K562 (cell line): ENCODE measurements at places on chromosomes 11 and 22.

- H3K27me3 ChIP-seq: no peaks in the 10 kb centered on the region
Measured at GRCh38 chr11:70381872-70382861, 16.2 kb upstream of the CTTN start.

GRCh38 chr11:7485186-7486097 lies at the start of gene OLFML1:
OLFML1 (plus strand) TSS chr11:7485506; CDS start chr11:7485876, 370 bp downstream.
- no peak within 1 kb of the TSS for H3K4me3 ChIP-seq
- H3K27me3 ChIP-seq: peaks cover 18% of the 10 kb centered on the region
- no peaks in the 10 kb centered on the region for H3K4me1 ChIP-seq
- no peak within 1 kb of the TSS for H3K27ac ChIP-seq
- no peak for DNase-seq

DNA sequence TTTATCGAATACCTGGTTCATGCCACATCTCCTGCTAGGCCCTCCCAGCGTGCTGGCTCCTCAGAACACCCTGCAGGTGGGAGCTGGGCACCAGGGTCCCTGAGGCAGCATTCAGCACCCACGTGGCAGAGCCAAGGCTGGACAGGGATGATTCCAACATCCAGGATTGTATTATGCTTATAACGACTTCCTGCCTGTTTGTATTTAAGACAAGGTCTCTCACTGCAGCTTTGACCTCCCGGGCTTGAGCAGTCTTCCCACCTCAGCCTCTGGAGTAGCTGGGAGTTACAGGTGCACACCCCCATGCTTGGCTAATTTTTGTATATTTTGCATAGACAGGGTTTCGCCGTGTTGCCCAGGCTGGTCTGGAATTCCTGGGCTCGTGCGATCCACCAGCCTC lies 64.7 kb upstream of the WNT7B start:
- H3K27ac ChIP-seq: no peak overlapping the region
- H3K4me3 ChIP-seq: no peak overlapping the region
- no peaks in the 10 kb centered on the region for H3K27me3 ChIP-seq
- no peaks in the 10 kb centered on the region for H3K36me3 ChIP-seq
- peaks cover 32% of the 10 kb centered on the region for H3K4me1 ChIP-seq
- no peak for DNase-seq

DNA sequence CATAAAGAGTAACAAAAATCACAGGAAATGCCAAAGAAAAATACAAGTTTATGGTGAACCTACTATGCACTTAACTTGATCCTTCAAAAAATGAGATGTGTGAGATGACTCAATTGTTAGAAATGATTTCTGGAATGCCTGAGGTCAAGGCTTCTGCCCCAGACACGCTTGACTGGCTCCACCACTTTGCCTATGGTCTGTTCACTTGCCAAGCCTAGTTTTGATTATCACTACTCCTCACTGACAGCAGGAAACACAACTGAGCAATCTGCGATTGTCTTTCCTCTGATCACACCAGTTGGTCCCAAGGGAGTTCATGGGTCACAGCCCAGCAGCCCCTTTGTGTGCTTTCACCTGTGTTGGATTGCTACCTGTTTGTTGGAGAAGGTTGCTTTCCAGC lies 20.6 kb upstream of the PRDM10 start:
- H3K27ac ChIP-seq: no peak overlapping the region
- no peak overlapping the region for H3K4me3 ChIP-seq
- no peaks in the 10 kb centered on the region for H3K4me1 ChIP-seq
- DNase-seq: no peak
- no peaks in the 10 kb centered on the region for H3K27me3 ChIP-seq

DNA sequence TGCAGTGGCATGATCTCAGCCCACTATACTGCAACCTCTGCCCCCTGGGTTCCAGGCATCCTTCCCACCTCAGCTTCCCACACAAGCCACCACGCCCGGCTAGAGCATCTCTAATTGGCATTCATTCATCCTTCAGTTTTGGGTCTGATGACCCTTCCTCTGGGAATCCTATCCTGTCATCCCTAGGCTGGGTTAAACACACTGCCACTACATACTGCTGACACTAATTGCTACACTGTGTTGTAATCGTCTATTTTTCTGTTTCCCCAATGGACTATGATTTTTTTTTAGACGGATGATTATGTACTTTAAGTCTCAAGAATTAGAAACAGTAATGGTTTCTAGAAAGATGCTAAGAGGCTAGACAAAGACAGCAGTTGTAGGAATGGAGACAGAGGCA lies 62.8 kb downstream of the DEUP1 start:
- H3K27me3 ChIP-seq: no peaks in the 10 kb centered on the region
- no peak for DNase-seq
- H3K4me1 ChIP-seq: no peaks in the 10 kb centered on the region
- no peaks in the 10 kb centered on the region; the same call in 1 of the 3 replicates for H3K36me3 ChIP-seq
- H3K27ac ChIP-seq: no peak overlapping the region

DNA sequence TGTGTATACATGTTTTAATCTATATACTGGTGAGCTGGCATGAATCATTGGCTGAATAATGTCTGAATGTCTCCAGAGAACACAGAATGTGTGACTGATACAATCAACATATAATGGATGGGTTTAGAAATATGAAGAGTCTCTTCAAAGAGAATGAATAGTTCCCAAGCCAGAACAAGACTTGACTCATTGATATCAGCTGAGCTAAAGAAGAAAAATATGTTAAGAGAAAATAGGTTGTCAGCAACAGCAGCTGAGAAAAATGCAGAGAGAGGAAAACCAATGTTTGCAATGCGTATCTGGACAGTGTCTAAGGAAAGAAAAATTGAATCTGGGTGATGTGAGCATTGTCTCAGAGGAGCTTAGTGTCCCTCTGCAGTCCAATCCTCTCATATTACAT lies 1281.8 kb upstream of the TENM4 start:
- H3K27ac ChIP-seq: no peak overlapping the region
- H3K4me1 ChIP-seq: no peaks in the 10 kb centered on the region
- no peak overlapping the region for H3K4me3 ChIP-seq
- no peaks in the 10 kb centered on the region for H3K27me3 ChIP-seq
- no peak for DNase-seq

DNA sequence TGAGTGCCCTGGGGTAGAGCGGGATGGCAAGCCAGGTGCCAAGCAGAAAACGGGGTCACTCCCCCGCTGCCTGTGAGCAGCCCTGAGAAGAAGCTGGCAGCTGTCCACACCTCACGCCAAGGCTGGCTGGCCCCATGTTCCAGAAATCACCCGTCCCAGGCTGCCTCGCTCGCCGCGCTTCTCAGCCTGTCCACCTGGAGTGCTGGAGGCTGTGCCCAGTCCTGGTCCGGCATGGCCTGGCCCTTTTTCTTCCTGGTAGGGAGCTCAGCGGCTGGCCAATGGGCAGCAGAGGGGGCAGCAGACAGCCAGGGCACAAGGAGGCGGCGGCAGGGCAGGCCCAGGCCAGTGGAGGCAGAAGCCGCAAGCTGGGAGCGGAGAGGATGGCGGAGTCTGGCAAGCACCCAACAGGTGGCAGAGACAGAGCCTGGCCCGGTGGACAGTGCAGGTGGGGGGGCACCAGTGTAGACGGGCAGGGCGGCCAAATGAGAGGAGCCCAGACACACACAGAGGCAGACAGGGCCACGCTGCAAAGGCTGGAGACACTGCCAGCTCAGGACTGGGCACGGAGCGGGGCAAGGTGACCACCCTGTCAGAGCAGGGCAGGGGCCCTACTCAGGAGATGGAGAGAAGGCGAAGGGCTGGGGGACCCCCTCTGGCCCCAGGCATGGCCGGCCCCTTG lies 37.2 kb upstream of the TH start:
- no peaks in the 10 kb centered on the region for H3K36me3 ChIP-seq
- no peak overlapping the region for H3K4me3 ChIP-seq
- no peak overlapping the region for H3K27ac ChIP-seq
- H3K4me1 ChIP-seq: peaks cover 21% of the 10 kb centered on the region
- DNase-seq: no peak

DNA sequence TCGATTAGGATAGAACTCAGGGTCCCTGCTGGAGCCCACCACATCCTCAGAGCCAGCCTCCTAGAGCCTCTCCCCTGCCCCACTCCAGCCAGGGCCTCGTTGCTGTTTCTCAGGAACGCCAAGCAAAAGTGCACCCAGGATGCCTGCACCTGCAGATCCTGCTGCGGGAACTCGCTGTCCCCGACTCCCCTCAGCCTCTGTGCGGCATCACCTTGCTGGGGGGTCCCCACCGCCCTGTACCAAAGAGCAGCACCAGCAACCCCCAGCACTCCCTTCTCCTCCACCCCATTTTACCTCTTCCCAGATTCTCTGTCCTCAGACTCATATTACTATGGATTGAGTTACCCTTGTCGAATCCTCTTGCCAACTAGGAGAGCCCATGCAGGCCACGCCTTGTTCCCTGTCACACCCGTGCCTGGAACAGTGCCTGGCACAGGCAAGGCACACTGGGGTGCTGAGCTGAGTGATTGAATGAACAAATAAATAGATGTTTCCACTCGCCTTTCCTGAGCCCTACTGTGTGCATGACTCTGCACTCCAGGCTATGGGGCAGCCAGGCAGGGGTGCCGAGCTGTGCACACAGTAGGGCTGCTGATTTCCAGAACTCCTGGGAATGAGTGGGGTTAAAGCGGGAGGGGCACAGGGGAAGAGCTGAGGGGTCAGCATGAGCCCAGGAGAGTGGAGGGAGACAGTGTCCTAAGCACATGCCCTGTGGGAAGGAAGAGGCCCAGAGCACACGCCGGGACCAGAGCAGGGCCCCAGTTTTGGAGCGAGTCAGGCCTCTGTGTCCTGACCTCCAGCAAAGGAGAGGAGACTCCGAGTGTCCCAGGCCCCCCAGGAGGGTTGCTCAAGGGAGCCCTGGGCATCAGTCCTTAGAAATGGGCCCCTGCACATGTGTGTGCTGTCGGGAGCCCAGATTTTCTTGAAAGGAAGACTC lies 44.3 kb downstream of the LINC01488 start:
- peaks cover 10% of the 10 kb centered on the region for H3K27me3 ChIP-seq

- H3K27me3 ChIP-seq: peaks cover 6% of the 10 kb centered on the region; the same call in 2 of the 3 replicates
- H3K36me3 ChIP-seq: no peaks in the 10 kb centered on the region
- H3K4me1 ChIP-seq: peaks cover 4% of the 10 kb centered on the region; the same call in 1 of the 2 replicates
- H3K27ac ChIP-seq: no peak overlapping the region
- DNase-seq: peak; percentile 27
- H3K4me3 ChIP-seq: no peak overlapping the region
Measured at GRCh38 chr11:75639762-75640181, 29.1 kb downstream of the MAP6 start.

DNA sequence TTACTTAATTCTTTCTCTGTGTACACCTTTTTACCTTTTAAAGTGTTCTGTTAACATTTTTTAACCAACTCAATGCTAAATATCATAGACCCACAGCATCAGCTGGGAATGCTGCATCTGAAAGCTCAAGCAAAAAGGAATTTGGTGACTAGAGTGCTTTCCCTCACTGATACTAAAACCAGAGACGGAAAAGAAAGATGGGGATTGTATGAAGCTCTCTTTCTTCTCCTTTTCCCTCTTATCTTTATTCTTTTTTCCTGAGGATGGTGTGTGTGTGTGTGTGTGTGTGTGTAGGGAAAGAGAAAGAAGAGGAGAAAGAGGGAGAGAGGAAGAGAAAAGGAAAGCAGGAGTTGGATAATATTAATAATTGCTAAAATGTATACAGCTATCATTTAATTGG lies 4.1 kb upstream of the SIK2 start:
- H3K36me3 ChIP-seq: no peaks in the 10 kb centered on the region
- peaks cover 8% of the 10 kb centered on the region; the same call in 2 of the 3 replicates for H3K4me1 ChIP-seq
- no peak overlapping the region for H3K4me3 ChIP-seq
- no peaks in the 10 kb centered on the region for H3K27me3 ChIP-seq

- H3K27ac ChIP-seq: peak overlapping the region; percentile 49
- H3K4me3 ChIP-seq: peak overlapping the region; percentile 18
- H3K27me3 ChIP-seq: no peaks in the 10 kb centered on the region
- H3K36me3 ChIP-seq: peaks cover 56% of the 10 kb centered on the region
Measured at GRCh38 chr11:57321388-57322255, 3.1 kb downstream of the TNKS1BP1 start.
